ENCODE measurements at places on chromosomes 3 and 15.

DNA sequence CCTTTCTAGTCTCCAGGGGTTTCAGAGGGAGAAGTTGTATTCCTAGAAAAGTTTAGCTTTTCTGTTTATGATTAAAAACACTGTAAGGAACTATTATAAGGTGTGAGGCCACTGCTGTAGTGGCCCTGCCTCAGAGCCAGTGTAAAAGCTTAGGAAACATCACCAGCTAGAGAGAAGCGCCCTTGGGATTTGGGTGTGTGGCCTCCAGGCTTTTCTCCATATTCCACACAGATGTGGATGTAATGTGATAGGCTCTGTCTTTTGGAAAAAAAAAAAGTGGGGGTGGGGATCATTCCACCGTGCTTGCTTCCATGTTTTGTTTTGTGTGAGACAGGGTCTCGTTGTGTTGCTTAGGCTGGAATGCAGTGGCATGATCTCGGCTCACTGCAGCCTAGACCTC lies 13.9 kb downstream of the SEC61A1 start:
- DNase-seq, result no peak

- peak; percentile 98 for DNase-seq
Measured at GRCh38 chr3:109685084-109686079, 348.0 kb upstream of the DPPA4 start.

DNA sequence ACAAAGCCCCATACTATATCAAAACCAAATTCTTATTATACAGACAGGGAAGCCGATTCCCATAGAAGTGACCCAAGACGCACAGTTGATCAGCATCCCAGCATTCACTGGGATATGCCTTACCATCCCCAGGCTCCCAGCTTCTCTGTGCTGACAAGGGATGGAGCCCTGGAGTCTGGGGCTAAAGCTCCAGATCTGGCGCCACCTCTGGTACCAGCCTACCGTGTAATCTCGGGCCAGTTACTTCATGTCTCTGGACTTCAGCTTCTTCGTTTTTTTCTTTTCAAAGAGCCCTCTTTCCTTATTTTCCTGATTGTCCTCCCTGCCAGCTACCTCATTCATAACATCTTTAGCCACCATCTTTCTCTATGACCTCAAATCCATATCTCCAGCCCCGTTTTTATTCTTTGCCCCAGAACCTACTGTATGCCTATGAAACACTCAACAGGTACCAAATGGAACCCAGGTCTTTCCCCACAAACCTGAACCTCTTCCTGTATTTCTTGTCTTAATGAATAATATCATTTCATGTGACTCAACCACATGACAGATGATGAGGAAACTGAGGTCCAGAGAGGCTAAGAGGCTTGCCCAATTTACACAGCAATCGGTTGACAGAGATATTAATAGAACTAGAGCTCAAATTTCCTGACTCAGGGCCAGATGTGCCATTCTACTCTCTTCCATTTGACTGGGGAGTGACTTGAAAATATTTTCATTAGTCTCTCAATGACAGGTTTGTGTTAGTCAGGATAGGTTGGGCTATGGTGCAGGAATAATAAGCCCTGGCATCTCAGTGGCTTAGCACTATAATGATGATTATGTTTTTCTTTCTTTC lies 85.4 kb upstream of the TLE3 start:
- no peak for DNase-seq

DNA sequence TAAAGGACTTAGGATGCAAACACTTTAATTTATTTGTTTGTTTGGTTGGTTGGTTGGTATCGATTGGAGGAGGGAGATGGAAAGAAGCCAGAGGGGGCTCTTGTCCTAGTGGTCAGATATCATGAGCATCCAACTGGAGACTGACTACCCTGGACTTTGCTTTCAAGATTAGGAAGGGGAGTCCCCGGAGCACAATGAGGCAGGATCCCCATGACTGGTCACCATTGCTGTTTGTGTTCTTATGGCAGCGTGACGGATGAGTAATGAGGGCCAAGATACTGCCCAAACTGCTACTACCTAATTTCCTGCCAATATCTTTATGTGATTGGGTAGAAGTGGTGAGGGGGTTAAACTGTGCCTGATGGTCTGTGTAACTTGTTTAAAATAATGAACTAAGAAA lies 354.6 kb upstream of the ROPN1 start:
- DNase-seq, result no peak

DNA sequence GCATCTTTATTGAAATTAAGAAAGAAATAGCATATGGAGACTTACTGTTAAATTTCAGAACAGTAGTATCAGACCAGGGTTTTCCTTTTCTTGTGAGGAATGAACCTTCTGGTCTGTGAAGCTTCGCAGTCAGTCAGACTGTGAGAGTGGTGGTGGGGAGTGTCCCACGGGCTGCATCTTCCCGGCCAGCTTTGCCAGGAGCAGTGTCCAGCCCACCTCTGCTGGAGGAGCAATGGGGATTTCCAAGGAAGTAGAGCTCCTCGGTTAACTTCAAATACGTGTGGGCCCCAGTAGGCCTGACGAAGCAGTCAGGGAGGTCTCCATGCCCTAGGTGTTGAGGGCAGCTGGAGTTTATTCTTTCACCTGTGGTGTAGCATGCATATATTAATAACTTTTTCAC lies 40.9 kb upstream of the FBXL22 start:
- no peak for DNase-seq

DNA sequence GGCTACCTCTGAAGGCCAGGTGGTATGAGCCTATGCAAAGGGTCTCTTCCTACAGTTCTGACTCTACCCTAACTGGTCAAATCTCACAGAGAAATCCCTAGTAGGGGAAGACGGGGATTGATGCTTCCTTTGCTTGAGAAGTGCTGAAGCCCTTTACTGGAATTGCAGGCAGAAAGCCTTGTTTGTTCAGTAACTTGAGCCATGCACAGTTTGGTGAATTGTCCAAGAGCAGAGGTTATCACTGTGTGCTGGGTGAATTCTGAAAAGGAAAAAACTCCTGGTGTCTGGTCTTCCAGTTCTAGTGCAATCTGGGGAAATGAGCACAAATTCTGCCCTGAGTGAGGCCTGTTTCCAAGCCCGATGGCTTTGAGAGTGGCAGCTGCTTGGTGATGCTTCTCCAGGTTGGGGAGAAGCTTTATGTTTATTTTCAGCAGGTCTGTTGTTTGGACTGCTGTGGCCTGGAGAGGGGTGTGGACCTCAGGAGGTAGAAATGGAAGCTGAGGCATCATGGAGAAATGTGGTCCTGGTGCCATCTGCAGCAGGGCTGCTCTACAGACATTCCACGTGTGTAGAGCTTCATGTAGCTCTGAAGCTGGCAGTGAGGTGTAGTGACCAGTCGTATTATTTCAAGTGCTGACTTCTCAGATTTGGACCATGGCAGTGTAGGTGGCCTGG lies 60.9 kb downstream of the ARNT2 start:
- DNase-seq, result no peak

- DNase-seq, result no peak
Measured at GRCh38 chr3:47365213-47366153, 15.3 kb upstream of the PTPN23 start.

DNA sequence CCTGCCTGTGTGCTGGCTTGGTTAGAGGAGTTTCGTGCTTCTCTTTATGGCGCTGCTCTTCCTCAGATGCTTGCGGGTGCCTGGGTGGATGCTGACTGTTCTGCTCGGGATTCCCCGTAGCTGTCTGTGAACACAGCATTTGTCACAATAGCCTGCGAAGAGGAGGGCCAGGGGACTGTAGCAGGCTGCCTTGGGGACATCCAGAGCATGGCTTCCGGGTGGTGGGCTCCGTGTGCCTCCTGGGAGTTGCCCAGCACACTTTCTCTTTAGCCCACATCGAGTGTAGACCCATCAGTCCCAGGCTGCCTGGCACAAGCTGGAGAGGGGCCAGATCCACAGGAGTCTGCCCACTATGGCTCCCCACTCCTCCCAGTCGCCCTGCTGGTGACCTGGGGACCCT lies 22.4 kb downstream of the LRRK1 start:
- DNase-seq, result no peak

- no peak for DNase-seq
Measured at GRCh38 chr3:44896440-44896839, 22.0 kb downstream of the TGM4 start.

- DNase-seq, result no peak
Measured at GRCh38 chr3:153681057-153681456, 440.1 kb upstream of the ARHGEF26 start.

- no peak for DNase-seq
Measured at GRCh38 chr15:25790000-25790660, 73.0 kb downstream of the ATP10A start.

- DNase-seq, result no peak
Measured at GRCh38 chr15:94041746-94042145, 189.6 kb upstream of the MCTP2 start.

- DNase-seq, result no peak
Measured at GRCh38 chr3:65500398-65501306, 538.1 kb downstream of the MAGI1 start.

DNA sequence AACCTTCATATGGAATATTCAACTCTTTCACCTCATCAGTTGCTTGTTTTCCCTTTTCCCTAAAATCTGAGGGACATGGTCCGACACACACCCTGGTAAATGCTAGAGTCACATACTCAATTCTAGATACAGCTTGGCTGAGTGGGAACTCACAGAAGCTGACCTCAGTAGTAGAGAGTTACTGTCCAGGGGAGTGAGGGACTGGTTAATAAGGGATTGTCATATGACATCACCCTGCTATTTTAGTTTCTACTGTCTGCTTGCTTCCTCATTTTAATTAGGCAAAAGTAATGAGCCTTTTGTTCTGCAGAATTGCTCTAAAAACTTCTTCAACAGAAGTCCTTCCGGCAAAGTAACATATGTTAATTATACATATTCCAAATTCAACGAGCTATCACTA lies 244.5 kb downstream of the ZIC4 start:
- no peak for DNase-seq
